ENCODE measurements at places on chromosomes 1 and 21.

- no peak for DNase-seq
Measured at GRCh38 chr1:100869996-100870395, 24.6 kb downstream of the EXTL2 start.

- no peak for DNase-seq
Measured at GRCh38 chr1:234960722-234961455, 167.7 kb downstream of the TOMM20 start.

DNA sequence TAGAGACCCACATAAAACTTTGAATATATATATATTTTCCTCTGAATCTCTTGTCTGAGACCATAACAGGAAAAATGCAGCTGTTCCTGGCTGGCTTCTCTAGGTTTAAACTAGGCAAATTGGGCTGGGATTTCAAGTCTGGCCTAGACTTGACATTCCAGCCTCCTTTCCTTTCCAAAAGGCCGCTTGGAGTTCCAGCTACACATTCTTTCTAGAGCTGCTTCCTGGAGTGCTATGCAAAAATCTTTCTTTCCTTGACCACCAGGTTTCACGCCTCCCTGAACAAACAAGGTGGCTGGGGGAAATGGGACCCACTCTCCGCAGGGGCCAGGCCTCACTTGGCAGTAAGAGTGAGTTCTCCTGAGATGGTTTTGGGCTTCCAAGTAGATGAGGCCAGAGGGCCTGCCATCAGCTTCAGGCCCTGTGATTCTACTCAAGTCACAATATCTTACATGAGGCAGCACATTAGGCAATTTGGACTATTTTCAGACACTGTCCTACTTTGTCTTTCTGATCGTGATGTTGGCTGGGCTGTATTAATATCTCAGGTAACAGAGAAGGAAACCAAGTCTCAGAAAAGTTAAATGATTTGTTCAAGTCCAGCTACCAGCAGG lies 102.4 kb downstream of the FAM78B start:
- DNase-seq: no peak

DNA sequence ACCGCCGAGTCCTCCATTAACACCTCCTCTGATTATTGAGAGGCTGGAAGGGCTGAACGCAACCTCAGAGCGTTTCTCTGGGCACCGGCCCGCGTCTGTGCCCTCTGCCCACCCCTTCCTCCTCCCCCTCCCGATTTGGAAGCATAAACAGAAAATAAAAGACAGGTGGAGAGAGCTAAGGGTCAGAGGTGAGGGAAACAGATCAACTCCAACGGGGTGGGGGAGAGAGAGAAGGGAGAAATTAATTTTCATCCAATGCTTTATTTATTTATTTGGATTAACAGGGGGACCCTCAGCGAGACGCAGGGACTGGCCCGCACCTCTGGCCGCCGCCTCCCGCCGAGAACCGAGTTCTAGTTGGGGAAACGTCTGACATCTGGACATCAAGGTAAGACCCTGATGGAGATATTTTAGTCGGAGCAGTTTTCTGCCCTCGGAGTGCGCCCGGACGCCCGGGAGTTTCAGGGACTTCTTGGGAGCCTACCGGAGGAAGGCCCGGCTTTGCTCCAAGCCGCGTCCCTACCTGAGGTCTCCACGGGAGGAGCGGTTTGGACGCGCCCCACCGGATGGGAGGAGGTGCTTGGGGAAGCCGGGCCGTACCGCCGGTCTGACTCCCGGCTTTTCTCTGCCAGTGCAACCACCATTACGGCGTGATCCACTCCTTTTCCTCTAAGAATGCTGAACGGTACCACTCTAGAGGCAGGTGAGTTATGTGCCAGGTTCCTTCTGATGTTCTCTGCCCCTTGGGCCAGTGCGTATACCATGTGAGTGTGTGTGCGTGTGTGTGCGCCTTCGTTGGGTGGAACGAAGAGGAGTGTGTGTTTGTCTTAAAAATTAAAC lies 5.1 kb upstream of the LHX9 start:
- DNase-seq: no peak

- no peak for DNase-seq
Measured at GRCh38 chr1:221782477-221782876, 40.6 kb upstream of the DUSP10 start.

DNA sequence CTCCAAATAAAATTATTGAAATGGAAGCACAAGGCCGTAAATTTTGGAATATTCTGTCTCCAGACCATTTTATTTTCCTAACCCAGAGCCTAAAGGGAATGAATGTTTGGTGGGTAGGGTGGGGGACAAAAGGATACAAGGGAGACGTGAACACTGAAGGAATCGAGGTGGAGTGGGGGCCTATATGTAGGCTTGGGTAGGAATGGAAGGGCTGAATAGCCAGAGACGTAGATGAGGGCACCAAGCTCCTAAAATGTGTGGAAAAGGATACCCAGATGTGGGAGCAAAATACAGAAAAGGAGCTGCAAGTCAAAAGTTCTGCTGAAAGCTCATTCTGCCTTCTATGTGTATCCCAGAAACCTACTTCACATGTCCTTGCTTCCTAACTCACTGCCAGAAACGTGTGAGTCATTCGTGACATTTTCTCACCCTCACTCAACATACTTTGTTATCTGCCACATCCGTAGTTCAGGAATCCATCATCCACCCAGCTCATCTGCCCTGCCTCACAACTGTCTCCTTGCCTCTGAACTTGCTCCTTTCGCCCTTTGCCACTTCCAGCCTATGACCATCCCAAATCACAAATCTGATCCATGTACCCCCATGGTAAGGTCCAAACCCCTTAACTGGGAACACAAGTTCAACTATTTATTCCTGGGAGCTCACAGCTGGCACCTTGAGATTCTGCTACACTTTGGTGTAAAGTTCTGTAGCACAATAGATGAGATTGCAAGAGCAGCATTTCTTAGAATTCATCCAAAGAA lies 84.1 kb upstream of the PRDX6 start:
- DNase-seq: no peak

- no peak for DNase-seq
Measured at GRCh38 chr1:223631473-223631872, 34.0 kb downstream of the CAPN8 start.

GRCh38 chr21:41241341-41241740 lies 73.4 kb downstream of the BACE2 start:
- no peak for DNase-seq

DNA sequence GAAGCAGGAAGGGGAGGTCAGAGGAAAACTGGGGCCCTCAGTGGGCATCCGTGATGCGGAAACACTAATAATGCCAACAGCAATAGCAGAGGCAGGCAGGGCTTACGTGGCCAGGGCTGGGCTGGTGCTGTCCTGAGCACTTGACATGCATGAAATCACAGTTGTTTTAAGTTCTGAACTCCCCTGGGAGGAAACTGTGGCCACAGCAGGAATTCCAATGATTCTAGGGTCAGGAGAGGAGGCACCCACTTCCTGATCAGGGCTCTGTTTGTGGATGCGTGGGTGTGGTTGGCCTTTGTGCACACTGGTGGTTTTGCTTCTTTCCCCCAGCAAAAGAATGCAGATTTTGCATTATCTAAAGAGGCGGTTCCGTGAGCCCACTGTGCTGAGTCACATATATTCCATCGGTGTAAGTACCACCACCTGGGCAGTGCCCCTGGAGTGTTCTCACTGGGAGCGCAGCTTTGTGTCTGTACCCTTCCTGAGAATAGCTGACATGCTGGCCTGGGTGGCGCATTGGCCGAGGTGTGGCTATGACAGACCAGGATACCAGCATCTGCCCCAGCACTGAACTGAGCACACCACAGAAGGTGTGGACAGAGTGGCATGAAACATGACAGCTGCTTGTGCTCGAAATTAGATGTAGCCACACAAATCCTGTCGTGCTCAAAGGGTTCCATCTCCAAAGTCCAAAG lies 71.0 kb downstream of the PDE9A start:
- DNase-seq: no peak

All from GM20000 (cell line).